ENCODE measurements at places on chromosomes 1 and 21. TPM values are rescaled to one million over a fixed set of nuclear protein-coding genes. Genes with fewer than 3 reads are reported as not detected.

TSTD1 gene
- 52.0 TPM for polyA plus RNA-seq

HLX gene
- 12.0 TPM for polyA plus RNA-seq

GRCh38 chr1:154521695-154522094, 19.5 kb upstream of the SHE start:
- no peak for DNase-seq

DNA sequence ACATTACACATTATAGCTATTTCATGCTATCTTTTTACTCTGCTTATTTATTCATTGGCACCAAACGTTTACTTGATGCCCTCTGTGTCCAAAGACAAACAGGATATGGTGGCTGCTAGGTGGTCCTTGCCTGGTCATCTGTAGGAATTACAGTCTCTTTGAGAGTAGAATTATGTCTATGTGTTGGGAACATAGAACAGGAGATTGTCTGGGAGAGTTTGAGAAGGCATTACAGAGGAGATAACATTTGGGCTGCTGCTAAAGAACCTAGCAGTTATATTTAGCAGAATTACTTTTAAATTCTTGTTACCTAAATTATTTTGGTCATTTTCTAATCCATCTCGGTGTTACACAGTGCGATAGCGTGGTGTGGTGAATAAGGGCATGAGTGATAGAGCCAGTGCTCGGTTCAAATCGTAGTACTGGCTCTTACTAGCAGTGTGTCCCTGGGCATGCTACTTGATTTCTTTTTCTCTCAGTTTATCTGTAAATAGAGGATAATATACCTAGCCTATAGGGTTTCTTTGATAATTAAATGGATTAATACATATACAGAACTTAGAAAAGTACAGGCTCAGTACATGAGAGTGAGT, 20.5 kb downstream of the RRP15 start:
- DNase-seq, result no peak

CDK18 gene
- polyA plus RNA-seq, result 38.7 TPM

DDX59 gene
- polyA plus RNA-seq, result 37.0 TPM

DNA sequence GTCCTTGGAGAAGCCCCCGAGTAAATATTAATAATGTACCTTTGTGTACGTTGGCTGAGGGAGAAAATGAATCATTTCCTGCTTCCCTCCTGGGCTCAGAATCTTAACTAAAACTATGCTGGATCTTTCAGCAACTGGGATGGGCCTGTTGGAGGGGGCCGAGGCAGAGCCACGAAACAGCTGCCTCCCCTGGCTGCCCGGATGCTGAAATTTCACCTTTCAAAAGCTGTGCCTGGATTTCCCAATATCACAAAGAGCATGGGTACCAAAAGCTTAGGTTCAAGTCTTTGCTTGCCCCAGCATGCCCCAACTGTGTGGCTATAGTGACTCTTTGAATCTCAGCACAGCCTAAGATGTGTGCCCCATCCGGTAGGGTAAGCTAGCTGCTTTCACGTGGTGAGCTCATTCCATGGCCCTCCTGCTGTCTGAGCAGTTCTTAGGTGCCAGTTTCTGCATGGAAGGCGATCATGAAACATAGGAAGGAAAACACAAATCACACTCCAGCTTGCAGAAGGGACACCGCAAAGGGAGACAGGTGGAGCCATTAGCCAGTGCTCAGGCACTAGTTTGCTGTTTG, 473.5 kb downstream of the PTPRU start:
- no peak for DNase-seq

CLCNKB gene
- polyA plus RNA-seq, result 73.1 TPM

GRCh38 chr1:29417971-29418370, 181.6 kb downstream of the PTPRU start:
- no peak for DNase-seq

PROX1 gene
- 8.4 TPM for polyA plus RNA-seq

CCT3 gene
- 386 TPM for polyA plus RNA-seq

OR2T5 gene
- polyA plus RNA-seq, result not detected

DNA sequence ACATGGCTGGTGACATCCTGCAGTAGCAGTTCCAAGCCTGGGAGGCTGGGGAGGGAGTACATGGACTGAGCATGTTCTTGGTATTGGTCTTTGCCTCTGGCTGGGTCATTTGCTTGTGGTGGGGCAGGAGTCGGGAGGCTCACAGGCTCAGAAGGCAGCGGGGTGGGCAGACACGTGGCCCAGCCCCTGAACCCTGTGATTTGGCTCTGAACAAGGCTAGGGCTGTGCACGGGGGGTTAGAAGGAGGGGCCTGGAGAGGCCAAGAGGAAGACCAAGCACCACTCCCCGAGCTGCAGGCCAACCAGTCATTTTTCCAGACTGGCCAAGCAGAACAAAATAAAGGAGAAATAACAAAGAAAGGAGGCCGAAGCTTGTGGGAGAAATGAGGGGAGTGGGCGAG, 9.7 kb upstream of the PRELP start:
- peak; percentile 72 for DNase-seq

DIO1 gene
- 3.8 TPM for polyA plus RNA-seq

DNA sequence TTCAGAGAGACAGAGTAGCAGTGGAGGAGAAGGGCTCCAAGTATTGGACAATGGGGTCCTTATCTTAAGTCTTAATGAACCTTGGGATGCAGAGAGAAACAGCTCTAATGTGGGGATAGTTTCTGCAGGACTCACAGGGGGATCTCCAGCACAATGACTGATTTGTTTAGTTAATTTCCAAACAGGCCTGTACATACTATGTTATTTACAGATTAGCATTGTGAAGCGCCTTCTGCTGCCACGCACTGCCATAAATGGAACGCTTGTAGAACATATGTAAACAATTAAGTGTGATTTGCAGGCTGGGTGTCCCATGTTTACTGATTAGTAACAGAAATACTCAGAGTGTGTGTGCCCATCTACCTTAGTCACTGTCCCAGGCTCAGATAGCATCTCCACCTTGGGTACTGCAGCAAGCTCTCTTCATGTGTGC, 56.1 kb downstream of the NTPCR start:
- no peak for DNase-seq

- no peak for DNase-seq
Measured at GRCh38 chr1:22443332-22443731, 8.3 kb upstream of the ZBTB40 start.

DNA sequence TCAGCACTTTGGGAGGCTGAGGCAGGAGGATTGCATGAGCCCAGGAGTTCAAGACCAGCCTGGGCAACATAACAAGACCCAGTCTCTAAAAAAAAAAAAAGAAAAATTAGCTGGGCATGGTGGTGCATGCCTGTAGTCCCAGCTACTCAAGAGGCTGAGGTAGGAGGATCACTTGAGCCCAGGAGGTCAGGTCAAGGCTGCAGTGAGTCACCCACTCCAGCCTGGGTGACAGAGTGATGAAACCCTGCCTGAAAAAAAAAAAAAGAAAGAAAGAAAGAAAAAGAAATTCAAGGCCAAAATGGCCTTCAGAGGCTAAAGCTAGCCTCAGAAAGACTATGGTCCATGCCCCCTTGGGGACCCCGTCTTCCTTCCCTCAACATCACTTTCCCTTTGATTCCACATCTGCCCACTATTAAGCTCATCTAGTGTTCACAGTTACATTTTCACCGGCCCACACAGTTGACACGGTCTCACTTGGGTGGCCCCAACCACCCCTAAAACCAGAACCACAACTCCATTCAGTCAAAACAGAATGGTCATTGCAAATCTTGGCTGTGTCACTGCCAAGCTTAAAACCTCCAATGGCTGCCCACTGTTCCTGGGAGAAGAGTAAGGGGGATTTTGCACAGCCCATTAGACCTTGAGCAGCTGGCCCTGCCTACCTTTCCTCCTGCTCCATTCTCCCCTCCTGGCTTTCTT, 2.1 kb upstream of the CAPN8 start:
- DNase-seq, result no peak

CNTN2 gene
- 0.81 TPM for polyA plus RNA-seq

DNA sequence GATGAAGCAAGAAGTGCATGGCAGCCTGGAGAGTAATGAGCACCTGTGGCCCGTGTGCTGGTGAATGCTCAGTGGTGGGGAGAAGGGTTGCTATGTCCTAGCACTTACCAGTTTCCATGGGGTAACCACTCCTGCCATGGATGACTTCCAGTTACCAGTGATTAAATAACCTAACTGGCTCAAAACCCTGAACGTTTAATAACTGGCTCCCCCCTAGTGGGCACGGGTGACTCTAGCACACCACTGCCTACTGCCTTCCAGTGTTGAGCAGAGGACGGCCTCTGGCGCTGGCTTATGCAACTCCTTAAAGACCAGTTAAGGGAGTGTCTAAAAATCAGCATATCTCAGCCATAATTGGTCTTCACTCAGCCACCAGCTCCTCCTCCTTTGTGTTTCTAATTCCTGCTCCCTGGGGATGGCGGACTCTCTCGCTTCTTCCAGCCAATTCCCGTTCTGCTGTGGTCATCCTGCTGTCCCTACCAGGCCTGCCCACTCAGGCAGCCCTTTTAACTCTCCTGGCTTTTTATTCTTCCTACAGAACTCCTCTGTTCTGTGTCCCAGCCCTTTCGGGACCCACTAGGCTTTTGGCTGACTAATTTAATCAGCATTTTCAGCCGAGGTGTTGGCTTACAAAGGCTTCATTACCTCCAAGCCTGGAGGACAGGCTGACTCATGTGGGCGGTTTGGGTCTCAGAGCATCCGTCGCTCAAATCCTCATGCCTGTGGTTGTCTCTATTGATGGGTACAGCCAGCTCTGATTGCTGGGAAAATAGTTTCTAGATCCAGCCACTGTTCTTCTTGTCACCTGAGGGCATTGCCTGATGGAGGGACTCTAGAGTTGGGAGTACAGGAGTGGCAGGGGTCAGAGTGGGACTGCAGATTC, 332.4 kb downstream of the CAMTA1 start:
- no peak for DNase-seq

- DNase-seq, result no peak
Measured at GRCh38 chr1:86906419-86906818, 7.5 kb downstream of the SELENOF start.

- DNase-seq, result no peak
Measured at GRCh38 chr21:28828021-28828420, 164.7 kb downstream of the LTN1 start.

DNA sequence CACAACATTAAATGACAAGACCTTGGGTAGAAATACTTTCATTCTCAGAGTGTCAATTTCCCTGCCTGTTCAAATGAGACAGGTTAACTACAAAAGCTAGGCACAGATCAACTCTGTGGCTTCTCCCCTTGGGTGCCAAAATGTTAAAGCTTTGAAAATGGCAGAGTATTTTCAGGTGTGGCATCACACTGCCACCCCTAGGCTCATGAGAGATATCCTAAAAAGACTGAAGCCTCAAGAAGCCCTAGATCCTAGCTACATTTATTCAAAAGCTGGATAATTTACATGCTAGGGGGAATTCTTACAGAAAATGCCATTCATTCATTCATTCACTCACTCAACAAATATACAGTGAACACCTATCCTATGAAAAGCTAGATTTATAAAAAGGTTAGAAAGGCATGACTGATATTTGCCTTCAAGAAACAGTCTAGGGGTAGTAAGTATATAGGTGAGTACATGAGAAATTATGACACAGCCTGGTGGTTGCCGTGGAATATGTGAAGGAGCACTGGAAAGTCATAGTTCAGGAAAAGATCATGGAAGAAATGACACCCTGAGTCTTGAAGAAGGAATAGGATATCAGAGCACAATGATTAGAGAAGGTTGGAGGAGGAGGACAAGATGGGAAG, 15.9 kb upstream of the RAB4A start:
- DNase-seq, result no peak

NPPB gene
- not detected for polyA plus RNA-seq

GRCh38 chr1:89552471-89553081, 27.9 kb downstream of the LRRC8B start:
- DNase-seq, result no peak

NKAIN1 gene
- polyA plus RNA-seq, result 4.8 TPM

- DNase-seq, result no peak
Measured at GRCh38 chr1:64502931-64503330, 33.0 kb downstream of the CACHD1 start.

GRCh38 chr1:36482724-36483388, at the start of gene CSF3R:
Gene CSF3R (minus strand): TSS chr1:36482913. CDS start chr1:36479496, 3,417 bp downstream.
- DNase-seq, result no peak

DNA sequence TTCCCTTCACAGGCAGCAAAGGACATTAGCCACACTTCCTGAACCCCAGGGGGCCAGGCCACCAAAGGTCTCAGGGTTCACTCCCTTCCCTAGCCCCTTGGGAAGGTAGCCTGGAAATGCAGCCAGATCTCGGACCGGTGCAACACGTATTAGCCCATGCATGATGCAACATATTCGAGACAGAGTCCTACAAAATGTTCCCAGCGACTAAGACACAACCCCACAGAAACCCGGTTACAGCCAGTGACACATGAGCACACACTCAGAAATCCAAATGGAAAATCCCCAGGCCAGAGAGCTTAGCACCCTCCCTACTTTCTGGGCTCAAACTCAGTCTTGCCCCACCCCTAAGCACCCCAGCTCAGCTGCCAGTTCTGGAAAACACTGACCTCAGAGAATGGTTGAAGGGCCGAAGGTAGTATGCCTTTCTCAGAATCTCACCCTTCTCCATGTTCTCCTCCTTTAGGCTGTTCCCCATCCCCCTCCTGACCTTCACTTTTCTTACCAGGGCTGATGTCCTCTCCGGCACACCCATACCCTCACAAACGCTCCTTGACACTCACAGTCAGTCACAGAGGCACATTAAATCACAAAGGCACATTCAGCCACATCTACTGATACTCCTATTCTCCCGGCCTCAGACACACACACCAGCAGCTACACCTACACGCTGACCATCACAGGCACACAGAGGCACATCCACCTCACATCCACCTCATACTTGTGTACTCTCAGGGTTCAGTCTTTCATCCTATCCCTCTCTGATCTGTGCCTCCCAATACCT, at the start of gene TSPAN1:
Gene TSPAN1 (plus strand): TSS at position 640 of the 784 bp plus-strand sequence. CDS start 6,021 bp downstream, outside the sequence.
- no peak for DNase-seq

DNA sequence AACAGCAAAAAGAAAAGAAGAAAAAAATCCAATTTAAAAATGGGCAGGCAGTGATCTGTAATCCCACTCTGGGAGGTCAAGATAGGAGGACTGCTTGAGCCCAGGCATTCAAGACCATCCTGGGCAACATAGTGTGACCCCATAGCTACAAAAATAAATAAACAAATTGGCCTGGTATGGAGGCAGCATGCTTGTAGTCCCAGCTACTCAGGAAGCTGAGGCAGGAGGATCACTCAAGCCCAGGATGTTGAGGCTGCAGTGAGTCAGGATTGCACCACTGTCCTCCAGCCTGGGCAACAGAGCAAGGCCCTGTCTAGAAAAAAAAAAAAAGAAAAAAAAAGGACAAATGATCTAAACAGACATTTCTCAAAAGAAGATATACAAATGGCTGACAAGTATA, 99.6 kb downstream of the EIF4G3 start:
- DNase-seq, result no peak

DNA sequence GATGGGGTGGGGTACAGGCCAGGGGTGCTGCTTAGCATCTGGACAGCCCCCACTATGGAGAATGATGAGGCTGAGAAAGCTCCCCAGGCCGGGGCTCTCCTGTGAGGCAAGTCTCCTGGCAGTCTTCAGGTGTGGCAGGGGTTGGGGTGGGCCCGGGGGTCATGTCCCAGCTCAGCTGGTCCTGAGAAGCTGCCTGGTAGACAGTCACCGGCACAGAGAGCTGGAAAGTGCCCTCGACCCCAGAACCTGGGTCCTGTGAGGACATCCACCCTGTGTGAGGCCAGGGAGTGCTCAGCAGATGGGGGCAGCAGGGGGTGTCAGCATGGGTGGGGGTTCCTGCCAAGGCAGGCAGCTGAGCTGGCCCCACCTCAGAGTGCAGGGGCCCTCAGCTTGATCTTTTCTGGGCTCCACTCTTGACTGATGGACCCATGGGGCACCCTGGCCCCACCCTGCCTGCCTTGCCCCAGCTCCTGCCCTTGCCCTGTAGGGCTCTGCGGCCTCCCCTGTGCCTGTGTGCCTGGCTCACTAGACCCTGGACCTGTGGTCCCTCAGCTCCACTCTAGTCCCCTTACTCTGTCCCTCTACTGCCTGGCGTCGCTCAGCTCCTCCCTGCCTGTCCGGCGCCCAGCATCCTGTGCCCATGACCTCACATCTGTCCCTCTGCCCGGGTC, 5.8 kb downstream of the IBA57 start:
- no peak for DNase-seq

Measured in left renal cortex interstitium (tissue), 4 donors.